Mammary microvascular endothelial cell (primary cell): ENCODE measurements at places on chromosomes 12 and 14. TPM values are rescaled to one million over a fixed set of nuclear protein-coding genes. Genes with fewer than 3 reads are reported as not detected.

RD3L gene
- total RNA-seq = not detected in 2 replicates

EIF2B1 gene
- 67.1 and 94.1 TPM in 2 replicates for total RNA-seq

MDGA2 gene
- total RNA-seq = not detected in 2 replicates

C12orf54 gene
- not detected in 2 replicates for total RNA-seq
